ENCODE measurements at places on chromosomes 3 and 15. TPM values are rescaled to one million over a fixed set of nuclear protein-coding genes. Genes with fewer than 3 reads are reported as not detected.
A peak's percentile ranks its signal among the peaks of the same experiment; 100 is the strongest.

HRG gene
- total RNA-seq, result not detected

MUC4 gene
- total RNA-seq, result not detected

CLDN1 gene
- 0.77 TPM for total RNA-seq

TRIM42 gene
- not detected for total RNA-seq

MORC1 gene
- total RNA-seq, result not detected

DNA sequence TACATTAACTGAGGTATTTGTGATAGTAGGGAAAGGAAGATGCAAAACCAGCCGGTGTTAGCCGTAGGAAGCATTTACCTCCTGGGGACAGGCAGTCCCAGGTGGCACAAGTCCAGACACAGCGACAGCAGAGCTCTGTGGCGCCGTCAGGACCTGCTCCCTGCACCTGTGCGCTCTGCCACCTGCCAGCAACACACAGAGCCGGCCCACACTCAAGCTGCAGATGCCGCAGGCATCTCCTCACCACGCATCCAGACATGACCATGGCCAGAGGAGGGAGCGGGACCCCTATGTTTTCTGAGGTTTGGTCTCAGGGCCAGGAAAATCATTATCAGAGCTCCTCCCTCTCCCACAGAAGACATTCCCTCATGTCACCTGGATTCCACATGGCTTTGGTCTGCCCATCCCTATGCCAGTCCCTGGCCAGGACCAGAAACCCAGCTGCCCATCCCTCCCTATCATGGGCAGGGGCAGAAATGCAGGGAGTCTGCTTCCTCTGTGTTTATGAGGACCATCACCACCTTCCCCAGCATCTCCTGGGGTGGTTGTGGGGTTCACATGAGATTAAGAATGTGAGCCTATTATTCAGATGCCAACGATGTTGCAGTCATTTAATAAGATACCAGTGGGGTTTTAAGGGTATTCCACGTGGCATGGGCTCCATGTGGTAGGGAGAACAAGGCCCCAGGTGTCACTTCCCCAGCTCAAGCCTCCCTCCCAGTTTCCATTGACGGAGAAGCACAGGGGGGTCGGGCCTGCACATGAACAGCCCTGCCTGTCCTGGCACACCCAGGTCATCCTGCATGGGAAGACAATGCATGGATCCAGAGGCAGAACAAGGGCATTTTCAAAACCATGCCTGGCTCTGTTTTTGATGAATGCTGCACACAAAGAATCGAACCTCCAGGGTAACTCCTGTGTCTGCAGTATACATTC, 251.1 kb downstream of the OCA2 start:
- no peak overlapping the region for H3K27ac ChIP-seq
- H3K4me1 ChIP-seq, result peaks cover 17% of the 10 kb centered on the region
- H3K36me3 ChIP-seq, result no peaks in the 10 kb centered on the region
- no peaks in the 10 kb centered on the region for H3K27me3 ChIP-seq
- no peak for DNase-seq
- no peak overlapping the region for H3K4me3 ChIP-seq

DNA sequence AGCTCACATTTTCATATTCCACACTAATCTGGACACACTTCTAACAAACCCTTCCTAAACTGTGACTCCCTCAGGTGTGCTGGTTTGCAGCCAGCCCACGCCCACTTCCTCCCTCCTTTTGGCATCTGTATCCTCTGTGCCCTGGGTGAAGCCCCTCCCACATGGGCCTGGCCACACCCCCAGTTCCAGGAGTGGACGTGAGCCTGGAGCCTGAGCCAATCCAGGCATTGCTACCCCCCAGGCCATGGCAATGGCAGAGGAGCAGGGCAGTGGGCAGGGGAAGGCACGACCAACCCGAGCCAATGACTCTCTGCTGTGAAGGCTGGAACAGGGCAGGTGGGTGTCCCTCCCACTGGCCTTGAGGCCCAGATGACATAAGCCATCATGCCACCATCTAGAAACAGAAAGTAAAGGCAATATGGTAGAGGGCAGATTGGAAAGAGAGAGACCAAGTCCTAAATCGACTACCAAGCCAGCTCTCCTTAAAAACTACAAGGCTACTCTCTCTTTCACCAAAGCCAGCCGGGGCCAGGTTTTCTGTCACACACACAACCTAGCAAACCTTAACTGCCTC, 18.6 kb downstream of the FAM174B start:
- H3K36me3 ChIP-seq, result no peaks in the 10 kb centered on the region
- H3K27me3 ChIP-seq, result no peaks in the 10 kb centered on the region
- DNase-seq, result no peak

- DNase-seq, result no peak
- H3K27ac ChIP-seq, result no peak overlapping the region
- peaks cover 8% of the 10 kb centered on the region for H3K4me1 ChIP-seq
- peaks cover 84% of the 10 kb centered on the region for H3K27me3 ChIP-seq
- H3K4me3 ChIP-seq, result no peak overlapping the region
Measured at GRCh38 chr15:52799145-52799811, 9.1 kb upstream of the ONECUT1 start.

DNA sequence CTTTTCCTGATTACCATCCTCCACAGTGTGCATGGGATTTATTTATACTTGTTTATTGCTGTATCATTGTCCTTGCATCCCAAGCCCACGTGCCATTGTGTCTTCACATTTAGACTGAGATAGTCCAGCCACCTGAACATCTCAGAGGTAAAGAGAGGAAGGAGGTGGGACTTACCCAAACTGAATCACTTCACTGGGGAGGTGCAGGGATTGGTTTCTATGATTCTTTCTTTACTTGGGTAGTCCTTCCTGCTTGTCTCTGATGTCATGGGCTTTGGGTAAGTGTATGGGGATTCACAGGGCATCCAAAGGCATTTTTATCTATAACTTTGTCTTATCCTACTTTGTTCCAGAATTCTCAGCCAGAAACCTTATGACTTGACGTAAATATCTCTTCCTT, 141.5 kb upstream of the UMPS start:
- DNase-seq, result no peak
- H3K4me3 ChIP-seq, result no peak overlapping the region
- H3K36me3 ChIP-seq, result no peaks in the 10 kb centered on the region
- no peak overlapping the region for H3K27ac ChIP-seq

DNA sequence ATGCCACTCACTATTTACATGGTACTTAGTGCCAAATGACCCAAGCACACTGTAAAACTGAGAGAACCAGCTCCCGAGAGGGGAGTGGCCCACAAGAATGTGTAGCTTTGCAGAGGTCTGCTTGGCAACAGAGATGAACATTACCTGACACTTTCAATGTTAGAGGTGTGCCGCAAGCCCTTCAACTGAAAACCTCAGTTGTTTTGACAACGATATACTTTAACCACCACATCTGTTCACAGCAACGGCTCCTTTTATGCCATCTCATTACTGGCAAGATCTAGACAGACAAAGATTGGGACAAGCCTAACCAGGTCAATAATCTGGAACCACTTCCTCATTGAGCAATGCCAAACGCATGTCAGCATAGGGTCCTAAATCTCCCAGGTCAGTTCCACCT, 23.7 kb downstream of the NEK10 start:
- H3K27ac ChIP-seq, result no peak overlapping the region
- H3K4me3 ChIP-seq, result no peak overlapping the region
- H3K36me3 ChIP-seq, result peaks cover 18% of the 10 kb centered on the region
- no peak for DNase-seq
- H3K4me1 ChIP-seq, result peaks cover 20% of the 10 kb centered on the region

- no peaks in the 10 kb centered on the region for H3K27me3 ChIP-seq
- no peak for DNase-seq
- no peaks in the 10 kb centered on the region for H3K36me3 ChIP-seq
- peaks cover 26% of the 10 kb centered on the region for H3K4me1 ChIP-seq
- no peak overlapping the region for H3K4me3 ChIP-seq
Measured at GRCh38 chr3:149790698-149791097, 1.7 kb downstream of the ANKUB1 start.

DNA sequence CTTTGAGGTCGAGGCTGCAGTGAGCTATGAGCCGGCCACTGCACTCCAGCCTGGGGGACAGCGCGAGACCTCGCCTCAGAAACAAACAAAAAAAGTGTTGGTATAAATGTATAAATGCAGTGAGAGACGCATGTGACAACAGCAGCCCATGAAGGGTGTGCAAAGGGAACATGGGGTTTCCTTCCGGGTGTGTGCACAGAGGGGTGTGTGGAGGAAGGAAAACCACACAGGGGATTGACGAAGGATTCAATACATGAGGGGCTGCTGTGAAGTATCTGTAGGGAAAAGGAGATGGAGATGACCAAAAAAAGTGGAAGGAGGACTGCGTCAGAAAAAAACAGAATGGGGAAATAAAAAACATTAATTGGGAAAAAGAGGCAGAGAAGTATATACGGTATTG, 1.1 kb downstream of the MTFMT start:
- H3K27ac ChIP-seq, result peak overlapping the region; percentile 50
- peaks cover 14% of the 10 kb centered on the region for H3K36me3 ChIP-seq
- peak overlapping the region; percentile 93 for H3K4me3 ChIP-seq
- DNase-seq, result no peak

DNA sequence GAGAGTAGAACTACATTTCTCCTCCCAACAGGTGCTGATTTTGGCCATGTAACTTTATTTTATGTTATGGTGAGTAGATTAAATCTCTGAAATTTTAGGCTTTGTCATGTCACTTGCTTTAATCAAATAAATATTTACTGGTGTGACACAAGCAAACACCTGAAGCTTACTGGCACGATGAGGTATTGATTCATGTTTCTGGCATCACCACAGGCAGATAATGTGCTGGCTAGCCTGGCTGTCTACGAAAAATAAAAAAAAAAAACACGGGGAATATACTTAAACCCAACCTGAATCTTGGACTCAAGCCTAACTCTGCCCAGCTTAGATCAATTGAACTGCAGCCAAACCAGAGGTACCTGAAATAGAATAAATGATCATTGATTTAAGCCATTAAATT, 65.6 kb upstream of the CADM2 start:
- H3K27ac ChIP-seq, result no peak overlapping the region
- H3K4me3 ChIP-seq, result no peak overlapping the region
- DNase-seq, result no peak
- no peaks in the 10 kb centered on the region for H3K27me3 ChIP-seq

DNA sequence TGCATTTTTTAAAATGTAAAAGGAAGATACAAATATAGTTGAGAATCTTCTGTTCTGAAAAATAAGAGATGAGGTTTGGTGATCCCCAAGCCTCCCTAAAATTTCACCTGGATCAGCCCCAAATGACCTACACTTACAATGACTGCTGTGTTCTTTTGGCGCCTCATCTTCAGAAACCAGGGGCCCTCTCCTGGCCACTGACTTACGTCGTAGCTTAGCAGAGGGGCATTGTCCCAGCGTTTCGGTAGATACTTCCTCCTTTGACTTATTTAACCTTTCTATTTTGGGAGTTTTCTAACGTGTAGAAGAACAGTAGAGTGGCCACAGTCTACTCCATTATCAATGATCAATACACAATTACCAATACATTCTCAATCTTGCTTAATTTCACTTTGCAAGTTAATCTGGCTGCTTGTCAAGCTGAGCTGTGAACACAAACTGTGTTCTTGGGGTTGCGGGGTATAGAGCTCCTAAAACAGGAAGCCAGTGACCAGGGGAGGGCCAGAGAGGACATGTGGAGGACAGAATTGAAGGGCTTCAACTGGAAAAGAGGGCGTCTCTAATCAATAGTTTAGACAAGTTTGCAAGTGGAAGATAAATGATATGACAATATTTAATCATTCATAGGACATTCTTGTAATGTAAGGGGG, 419.5 kb downstream of the LPP start:
- H3K4me1 ChIP-seq, result peaks cover 36% of the 10 kb centered on the region
- H3K27ac ChIP-seq, result no peak overlapping the region
- peaks cover 9% of the 10 kb centered on the region for H3K36me3 ChIP-seq

- peaks cover 27% of the 10 kb centered on the region for H3K4me1 ChIP-seq
- peaks cover 15% of the 10 kb centered on the region for H3K27me3 ChIP-seq
- H3K36me3 ChIP-seq, result no peaks in the 10 kb centered on the region
Measured at GRCh38 chr3:183193762-183194689, 31.5 kb upstream of the LAMP3 start.

DNA sequence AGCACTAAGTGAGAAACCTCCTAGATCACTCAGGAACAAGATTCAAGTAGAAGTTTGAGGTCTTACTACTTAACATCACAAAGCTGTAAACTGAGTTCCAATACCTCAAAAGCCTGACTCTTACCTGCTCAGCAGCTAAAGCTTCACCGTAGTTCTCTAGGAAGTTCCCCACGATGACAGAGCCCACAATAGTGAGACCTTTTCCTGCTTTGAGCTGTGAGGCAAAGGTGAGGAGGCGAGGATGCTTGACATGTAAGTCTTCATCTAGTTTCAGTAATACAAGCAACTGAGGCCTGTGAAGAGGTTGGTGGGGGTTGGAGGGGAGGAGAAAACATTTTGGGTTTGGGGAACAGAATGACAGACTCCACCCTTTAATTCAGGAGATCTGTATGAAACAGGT, 15.7 kb downstream of the EMC4 start:
- peaks cover 29% of the 10 kb centered on the region for H3K36me3 ChIP-seq
- H3K27me3 ChIP-seq, result no peaks in the 10 kb centered on the region
- no peak for DNase-seq
- H3K27ac ChIP-seq, result no peak overlapping the region

DNA sequence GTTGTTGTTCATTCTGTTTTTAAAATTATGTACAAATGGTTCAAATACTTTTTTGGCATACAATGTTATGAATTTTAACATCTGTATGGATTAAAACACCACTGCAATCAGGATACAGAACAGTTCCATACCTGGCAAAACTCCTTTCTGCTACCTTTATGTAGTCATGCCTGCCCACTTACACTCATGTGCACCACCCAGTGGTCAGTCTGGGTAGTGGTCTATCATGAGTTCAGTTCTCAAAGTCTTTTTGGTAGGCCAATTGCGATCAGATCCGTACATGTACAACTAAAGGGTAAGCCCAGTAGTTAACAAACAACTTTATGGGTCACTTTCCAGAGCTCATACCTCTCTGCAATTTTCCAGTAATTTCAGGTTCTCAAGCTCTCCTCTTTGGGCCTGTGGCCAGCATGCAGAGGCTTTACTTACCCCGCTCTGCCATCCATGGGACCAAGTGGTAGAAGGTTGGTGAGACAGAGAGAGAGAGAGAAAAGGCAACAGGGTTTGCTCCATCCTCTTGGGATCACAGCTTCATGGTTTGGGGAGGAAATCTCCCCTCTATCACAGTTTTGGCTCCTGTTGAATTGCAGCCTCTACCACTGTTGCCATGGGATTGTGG, 63.9 kb upstream of the FAM98B start:
- no peaks in the 10 kb centered on the region for H3K4me1 ChIP-seq
- peaks cover 2% of the 10 kb centered on the region for H3K27me3 ChIP-seq
- no peaks in the 10 kb centered on the region for H3K36me3 ChIP-seq
